CD8-positive, alpha-beta T cell (primary cell): ENCODE measurements at places on chromosomes 4 and X. TPM values are rescaled to one million over a fixed set of nuclear protein-coding genes. Genes with fewer than 3 reads are reported as not detected.

The LANCL3 gene
- total RNA-seq, result 0.05 TPM

The WDR17 gene
- not detected for total RNA-seq

The CISD2 gene
- total RNA-seq, result 14.3 TPM

The CYSLTR1 gene
- total RNA-seq, result 0.19 TPM

The BEX5 gene
- 14.0 TPM for total RNA-seq

The PLXNA3 gene
- 46.7 TPM for total RNA-seq

The GAB1 gene
- total RNA-seq, result 0.98 TPM

The MAGEA12 gene
- not detected for total RNA-seq

The PYURF gene
- total RNA-seq, result 27.6 TPM

The PNMA6F gene
- total RNA-seq, result not detected

The XAGE1A gene
- total RNA-seq, result not detected

The RPS6KA3 gene
- total RNA-seq, result 37.3 TPM

The TCEAL3 gene
- 7.6 TPM for total RNA-seq

The SOWAHD gene
- total RNA-seq, result 0.22 TPM

The C4orf54 gene
- total RNA-seq, result not detected

The HERC5 gene
- total RNA-seq, result 13.5 TPM

The PRR32 gene
- not detected for total RNA-seq

The RAB33A gene
- total RNA-seq, result 9.7 TPM

The TRAPPC11 gene
- total RNA-seq, result 22.1 TPM

The GAB3 gene
- 5.0 TPM for total RNA-seq

The GAGE12H gene
- total RNA-seq, result not detected

The NDST4 gene
- total RNA-seq, result not detected

The RBM47 gene
- total RNA-seq, result not detected

The HTR2C gene
- not detected for total RNA-seq

The RAI2 gene
- total RNA-seq, result 1.9 TPM

The MAGED4 gene
- 0.19 TPM for total RNA-seq

The HNRNPD gene
- 245 TPM for total RNA-seq

The OGT gene
- total RNA-seq, result 295 TPM

The SSX1 gene
- total RNA-seq, result not detected

The MAGEA11 gene
- not detected for total RNA-seq

The ITM2A gene
- 125 TPM for total RNA-seq

The DUSP21 gene
- total RNA-seq, result not detected

The SULT1B1 gene
- 5.1 TPM for total RNA-seq

The ZNF157 gene
- 0.56 TPM for total RNA-seq

The ZBTB33 gene
- total RNA-seq, result 26.4 TPM

The SORCS2 gene
- not detected for total RNA-seq

The CNKSR2 gene
- 14.0 TPM for total RNA-seq

The GPR82 gene
- not detected for total RNA-seq

The JADE3 gene
- total RNA-seq, result not detected

The CDS1 gene
- 0.68 TPM for total RNA-seq

The NOP14 gene
- 23.9 TPM for total RNA-seq
